Epithelial cell of alveolus of lung (primary cell): ENCODE measurements at places on chromosomes 4 and X. TPM values are rescaled to one million over a fixed set of nuclear protein-coding genes. Genes with fewer than 3 reads are reported as not detected.

Gene EREG
- total RNA-seq = 21.5 and 126 TPM in 2 replicates

Gene PGAM4
- total RNA-seq = not detected in 2 replicates

Gene MEPE
- total RNA-seq = not detected in 2 replicates

Gene TBC1D8B
- total RNA-seq = 9.3 and 10.0 TPM in 2 replicates

Gene SPATA18
- 5.9 and 6.9 TPM in 2 replicates for total RNA-seq

Gene MAGIX
- 0.40 and 3.4 TPM in 2 replicates for total RNA-seq

Gene ARR3
- total RNA-seq = not detected in 2 replicates

Gene MAGEA2
- total RNA-seq = not detected in 2 replicates

Gene RBM3
- total RNA-seq = 198 and 260 TPM in 2 replicates

Gene PRR32
- total RNA-seq = not detected in 2 replicates

Gene CT55
- total RNA-seq = not detected in 2 replicates

Gene DUSP21
- total RNA-seq = not detected in 2 replicates

Gene BANK1
- 0.13 TPM in 1 of 2 replicates, not detected in the other for total RNA-seq

Gene MAGEB2
- total RNA-seq = not detected in 2 replicates

Gene LAP3
- total RNA-seq = 39.0 and 63.9 TPM in 2 replicates

Gene HERC6
- 0.48 and 6.6 TPM in 2 replicates for total RNA-seq

Gene TKTL2
- total RNA-seq = not detected in 2 replicates

Gene DHRSX
- 41.9 and 50.1 TPM in 2 replicates for total RNA-seq

Gene PAGE2
- total RNA-seq = not detected in 2 replicates
